ENCODE measurements at places on chromosomes 2 and 18. TPM values are rescaled to one million over a fixed set of nuclear protein-coding genes. Genes with fewer than 3 reads are reported as not detected.

Gene CPLX4
- total RNA-seq: not detected

Gene KCNG3
- under 0.01 TPM for total RNA-seq

Gene TWSG1
- total RNA-seq: 114 TPM

Gene CAMKMT
- 7.6 TPM for total RNA-seq

Gene LYG1
- 0.22 TPM for total RNA-seq

Gene ABCB11
- total RNA-seq: not detected

Gene CYP1B1
- total RNA-seq: 4.0 TPM
